ENCODE measurements at places on chromosomes 3 and 15.

GRCh38 chr3:96491868-96492267 lies 322.5 kb upstream of the EPHA6 start:
- no peak for DNase-seq

DNA sequence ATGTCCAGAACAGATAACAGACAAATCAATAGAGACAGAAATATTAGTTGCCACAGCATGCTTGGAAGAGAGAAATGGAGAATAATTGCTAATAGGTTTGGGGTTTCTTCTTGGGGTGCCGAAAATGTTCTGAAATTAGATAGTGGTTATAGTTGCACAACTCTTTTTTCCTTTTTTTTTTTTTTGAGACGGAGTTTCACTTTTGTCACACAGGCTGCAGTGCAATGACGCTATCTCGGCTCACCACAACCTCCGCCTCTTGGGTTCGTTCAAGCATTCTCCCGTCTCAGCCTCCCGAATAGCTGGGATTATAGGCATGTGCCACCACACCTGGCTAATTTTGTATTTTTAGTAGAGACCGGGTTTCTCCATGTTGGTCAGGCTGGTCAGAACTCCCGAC lies 163.3 kb downstream of the PLCH1 start:
- DNase-seq = no peak

DNA sequence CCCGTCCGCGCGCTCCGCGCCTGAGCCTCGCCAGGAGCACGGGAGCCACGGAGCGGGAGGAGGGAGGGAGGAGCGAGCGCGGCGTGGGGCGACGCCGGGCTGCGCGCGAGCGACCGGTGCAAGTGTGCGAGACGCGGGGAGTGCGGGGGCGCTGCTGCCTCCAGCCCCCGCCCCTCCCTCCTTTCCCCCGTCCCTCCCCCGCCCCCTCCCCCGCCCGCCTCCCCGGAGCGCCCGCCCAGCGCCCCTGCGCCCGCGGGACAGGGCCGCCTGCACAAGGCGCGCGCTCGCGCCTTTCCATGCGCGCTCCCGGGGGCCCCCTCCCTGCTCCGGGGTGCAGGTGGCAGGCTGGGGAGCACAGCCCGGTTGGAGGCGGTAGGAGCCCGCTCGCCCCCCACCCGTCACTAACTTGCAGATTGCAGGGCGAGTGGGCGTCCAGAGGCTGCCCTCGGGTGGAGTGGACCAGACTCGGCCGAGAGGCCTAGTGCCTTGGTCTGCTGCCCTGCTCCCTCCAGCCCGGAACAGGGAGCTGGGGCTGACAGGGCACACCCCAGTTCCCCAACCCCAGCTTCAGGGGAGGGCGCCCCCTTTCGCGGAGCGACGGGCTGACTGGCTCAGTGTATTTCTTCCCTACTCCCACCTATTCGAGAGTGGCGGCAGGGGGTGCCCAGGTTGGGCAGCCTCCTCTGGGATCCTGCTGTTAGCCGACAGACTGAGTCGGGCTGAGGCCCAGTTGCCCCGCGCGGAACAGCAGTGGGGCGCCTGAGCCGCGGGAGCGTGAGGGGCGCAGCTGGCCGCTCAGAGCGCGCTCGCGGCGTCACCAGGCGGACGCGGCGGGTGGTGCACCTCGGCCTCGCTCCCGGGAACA lies at the start of gene WNT7A:
Gene WNT7A (minus strand): TSS at position 126 of the 865 bp plus-strand sequence. CDS start 255 bp downstream, outside the sequence.
- no peak for DNase-seq

GRCh38 chr3:24937228-24937627 lies 442.6 kb upstream of the THRB start:
- DNase-seq = no peak

- no peak for DNase-seq
These were observed 10.5 kb downstream of the BFSP2 start for GRCh38 chr3:133410191-133410892.

DNA sequence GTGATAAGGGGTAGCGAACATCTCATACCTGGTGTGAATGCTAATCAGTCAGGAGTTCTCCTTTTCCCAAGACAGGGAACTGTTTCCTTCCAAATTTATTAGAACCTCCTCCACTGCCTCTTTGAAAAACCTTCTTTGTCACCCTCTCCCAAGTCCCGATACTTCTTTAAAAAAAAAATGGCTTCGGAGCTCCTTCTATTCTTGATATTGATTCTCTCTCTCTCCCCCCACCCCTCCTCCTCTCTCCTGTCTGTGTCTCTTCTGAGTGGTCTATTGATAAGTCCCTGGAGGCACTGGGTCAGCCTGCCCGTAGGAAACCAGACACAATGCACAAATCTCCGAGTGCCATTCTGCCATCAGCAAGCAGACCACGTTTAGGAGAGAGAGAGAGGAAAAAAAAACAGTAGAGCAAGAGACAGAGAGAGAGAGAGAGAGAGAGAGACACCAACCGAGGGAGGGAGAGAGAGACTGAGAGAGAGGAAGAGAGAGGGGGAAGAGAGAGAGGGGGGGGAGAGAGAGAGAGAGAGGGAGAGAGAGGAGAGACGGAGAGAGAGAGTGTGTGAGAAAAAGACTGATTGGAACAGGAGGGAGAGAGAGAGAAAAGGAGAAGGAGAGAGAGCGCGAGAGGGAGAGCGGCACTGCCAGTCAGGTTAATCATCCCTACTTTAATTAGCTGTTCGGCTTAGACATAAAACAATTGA lies 160.9 kb downstream of the TIGIT start:
- DNase-seq = no peak

GRCh38 chr3:129605922-129606635 lies 397 bp downstream of the PLXND1 start:
- no peak for DNase-seq

All from brain microvascular endothelial cell (primary cell).